ENCODE measurements at places on chromosomes 7 and 10. TPM values are rescaled to one million over a fixed set of nuclear protein-coding genes. Genes with fewer than 3 reads are reported as not detected.

- DNase-seq = no peak
Observed at GRCh38 chr7:139643951-139644585, 120.6 kb downstream of the CLEC2L start.

DNA sequence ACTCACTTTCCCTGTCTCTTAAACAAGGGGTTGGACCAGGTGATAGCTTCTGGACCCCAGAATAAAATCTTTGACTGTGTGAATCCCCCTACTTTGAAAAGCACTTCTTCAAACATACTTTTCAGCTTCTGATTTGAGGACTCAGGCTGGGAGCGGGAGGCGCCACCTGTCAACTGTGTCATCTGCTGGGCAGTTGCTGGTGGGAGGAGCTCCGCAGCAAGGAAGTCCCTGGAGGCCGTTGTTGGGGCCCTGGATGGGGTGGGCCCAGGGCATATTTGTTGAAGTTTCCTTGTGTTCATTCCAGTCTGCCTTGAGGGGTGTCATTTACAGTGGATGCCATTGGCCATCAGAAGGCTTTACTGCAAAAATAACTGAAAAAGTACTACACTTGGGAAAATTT, 197.7 kb downstream of the CCDC3 start:
- DNase-seq = no peak

DNA sequence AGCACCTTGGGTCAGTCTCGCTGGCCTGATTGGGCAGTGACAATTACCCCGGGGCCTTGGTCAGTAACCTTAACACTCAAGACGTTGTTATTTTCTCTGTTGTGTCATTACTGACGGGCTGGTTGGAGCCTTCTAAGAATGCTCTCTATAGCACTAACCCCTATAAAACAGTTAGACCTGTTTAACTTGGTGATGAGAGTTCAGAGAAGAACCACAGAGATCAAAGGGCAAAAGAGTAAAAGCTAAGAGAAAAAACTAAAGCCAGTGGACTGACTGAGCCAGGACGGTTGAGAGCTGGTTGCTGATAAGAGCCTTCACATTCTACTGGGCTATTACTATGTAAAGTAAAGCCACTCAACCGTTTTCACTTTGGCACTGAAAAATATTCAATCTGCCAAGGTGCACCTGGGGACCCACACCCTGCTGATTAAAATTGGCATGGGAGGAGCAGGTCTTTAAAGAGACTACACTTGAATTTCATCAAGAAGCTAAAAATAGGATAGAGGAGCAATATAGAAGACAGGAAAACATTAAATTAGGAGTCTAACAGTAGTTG, 13.6 kb upstream of the ITGB1 start:
- DNase-seq = no peak

DNA sequence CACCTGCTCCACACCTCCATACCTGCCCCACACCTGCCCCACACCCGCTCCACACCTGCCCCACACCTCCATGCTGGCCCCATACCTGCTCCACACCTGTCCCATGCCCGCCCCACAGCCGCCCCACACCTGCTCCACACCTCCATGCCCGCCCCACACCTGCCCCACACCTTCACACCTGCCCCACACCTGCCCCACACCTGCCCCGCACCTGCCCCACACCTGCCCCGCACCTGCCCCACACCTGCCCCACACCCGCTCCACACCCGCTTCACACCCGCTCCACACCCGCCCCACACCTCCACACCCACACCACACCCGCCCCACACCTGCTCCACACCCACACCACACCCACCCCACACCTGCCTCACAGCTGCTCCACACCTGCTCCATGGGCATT, 53.0 kb downstream of the PARP12 start:
- no peak for DNase-seq

DNA sequence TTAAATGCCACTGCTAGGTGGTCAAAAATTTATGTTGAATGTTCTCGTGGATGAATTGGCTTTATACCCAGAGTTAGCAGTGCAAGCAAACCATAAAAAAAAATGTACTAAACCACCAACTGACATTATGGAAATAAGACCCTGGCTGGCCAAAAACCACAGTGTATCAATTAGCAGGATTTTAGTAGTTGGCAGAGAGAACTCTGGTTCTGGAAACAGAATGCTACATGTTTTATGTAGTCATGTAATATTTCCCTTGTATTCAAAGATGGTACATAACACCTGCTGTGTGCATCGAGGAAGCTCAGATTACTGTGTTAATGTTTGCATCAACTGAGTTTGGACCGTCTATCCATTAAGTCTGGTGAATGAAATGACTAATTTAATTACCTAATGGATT, 618.5 kb downstream of the CCSER2 start:
- DNase-seq = no peak

- DNase-seq = no peak
Observed at GRCh38 chr7:9523579-9523978, 1090.2 kb downstream of the NXPH1 start.

DNA sequence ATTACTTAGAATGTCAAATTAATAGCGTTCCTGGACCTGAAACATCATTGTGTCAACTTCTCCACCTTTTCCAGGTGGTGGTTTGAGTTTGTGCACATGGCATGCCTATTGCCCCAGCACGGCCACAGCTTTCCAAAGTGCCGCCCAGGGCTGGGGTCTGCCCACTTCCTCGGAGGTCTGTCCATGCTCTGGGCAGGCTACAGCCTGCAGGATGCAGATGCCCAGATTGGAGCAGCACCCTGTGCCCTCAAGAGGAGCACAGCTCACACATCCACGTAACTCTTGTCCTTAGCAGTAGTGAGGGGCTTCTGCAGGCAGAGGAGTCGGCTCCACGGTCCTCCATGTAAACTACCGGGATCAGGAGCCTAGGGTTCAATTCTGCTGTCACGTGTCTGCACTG, 238.6 kb downstream of the EBF3 start:
- DNase-seq = no peak

- no peak for DNase-seq
Observed at GRCh38 chr10:127679642-127680255, 57.2 kb upstream of the FOXI2 start.

GRCh38 chr10:89710753-89711152, 9.4 kb downstream of the KIF20B start:
- no peak for DNase-seq

GRCh38 chr7:154591544-154591943, 411.4 kb downstream of the PAXIP1 start:
- no peak for DNase-seq

DNA sequence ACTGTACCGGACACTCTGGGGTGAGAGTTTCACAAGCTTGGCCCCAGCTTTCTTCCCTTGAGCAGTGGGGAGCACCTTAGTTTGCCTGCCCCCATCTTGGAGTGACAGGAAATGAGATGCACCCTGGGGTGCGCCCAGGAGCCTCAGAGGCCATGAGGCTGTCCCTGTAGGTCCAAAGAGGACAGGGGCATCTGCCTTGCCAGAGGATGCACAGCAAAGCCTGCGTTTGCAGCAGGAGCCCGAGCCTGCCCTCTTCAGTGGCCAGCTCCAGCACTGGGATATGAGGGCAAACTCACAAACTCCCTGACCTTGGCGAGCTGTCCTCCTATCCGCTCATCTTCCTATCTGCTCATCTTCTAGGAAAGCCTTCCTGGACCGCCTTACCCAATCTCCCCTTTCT, 79.5 kb downstream of the PROSER2 start:
- no peak for DNase-seq

GRCh38 chr7:149460493-149461277, at the start of gene ZNF777:
TSS of gene ZNF777 (minus strand) at chr7:149461062. CDS start at chr7:149456022, 5,040 bp downstream.
- DNase-seq = peak; percentile 57

- no peak for DNase-seq
Observed at GRCh38 chr10:116183733-116184511, 89.1 kb downstream of the GFRA1 start.

DNA sequence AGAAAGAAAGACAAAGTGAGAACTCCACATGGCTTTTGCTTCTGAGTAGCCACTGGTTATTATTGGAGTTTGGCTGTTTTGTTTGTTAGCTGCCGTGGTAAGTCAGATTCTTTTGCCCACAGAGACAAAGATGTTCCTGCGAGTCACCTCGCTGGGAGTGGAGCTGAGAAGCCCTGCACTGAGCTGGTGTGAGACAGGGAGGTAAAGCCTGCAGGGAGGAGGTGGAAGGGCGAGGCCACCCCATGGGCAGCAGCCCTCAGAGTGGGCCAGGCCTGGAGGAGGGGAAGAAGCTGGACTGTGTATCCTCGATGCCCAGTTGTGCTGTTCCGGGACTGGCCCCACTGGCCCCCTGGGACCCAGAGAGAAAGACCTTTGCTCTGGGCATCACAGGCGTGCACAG, 14.3 kb upstream of the NOM1 start:
- no peak for DNase-seq

DNA sequence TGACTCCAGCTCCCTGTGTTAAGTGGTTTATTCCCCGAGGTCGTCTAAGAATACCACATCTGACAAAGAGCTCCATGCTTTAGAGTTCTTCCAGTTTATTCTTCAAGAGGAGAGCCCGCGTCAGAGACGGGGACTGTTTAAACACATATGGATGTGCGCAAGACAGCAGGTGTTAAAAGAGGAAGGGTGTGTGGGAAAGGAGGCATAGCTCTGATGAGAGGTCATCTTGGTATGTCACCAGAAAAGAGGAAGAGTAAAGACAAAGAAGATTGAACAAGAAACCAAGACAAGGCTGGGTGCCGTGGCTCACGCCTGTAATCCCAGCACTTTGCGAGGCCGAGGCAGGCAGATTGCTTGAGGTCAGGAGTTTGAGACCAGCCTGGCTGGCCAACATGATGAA, 258.7 kb downstream of the CCDC3 start:
- DNase-seq = no peak

GRCh38 chr10:110355922-110356627, 51.4 kb upstream of the SMNDC1 start:
- no peak for DNase-seq

DNA sequence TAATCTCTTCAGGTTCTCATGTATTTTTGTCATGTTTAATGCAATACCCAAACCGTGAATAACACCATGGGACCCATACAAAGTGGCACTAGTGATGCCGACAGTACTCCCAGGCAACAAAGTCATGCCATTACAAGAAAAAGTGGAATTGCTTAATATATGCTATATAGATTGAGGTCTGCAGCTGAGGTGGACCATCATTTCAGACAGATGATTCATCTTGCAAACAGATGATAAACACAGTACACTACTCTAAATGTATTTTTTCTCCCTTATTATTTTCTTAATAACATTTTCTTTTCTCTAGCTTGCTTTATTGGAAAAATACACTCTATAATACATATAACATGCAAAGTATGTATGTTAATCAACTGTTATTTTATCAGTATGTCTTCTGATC, 14.6 kb upstream of the PCDH15 start:
- no peak for DNase-seq

DNA sequence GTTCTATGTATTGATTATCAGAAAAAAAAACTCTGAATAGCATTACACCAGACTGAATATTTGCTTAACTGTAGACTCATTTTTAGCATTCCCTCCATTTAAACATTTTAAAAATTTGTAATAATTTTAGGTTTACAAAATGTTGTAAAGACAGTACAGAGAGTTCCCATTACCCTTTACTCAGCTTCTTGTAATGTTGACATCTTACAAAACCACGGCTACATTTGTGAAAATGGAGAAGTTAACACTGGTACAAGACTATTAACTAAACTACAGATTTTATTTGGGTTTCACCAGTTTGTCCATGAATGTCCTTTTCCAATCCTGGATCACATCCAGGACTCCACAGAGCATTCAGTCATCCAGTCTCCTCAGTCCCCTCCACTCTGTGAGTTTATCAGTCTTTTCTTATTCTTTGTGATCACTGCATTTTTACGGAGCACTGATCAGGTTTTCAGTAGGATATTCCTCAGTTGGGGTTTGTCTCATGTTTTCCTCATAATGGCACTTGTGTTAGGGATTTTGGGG, 130.0 kb upstream of the EEPD1 start:
- DNase-seq = no peak

GRCh38 chr7:142711746-142712616, 37.3 kb upstream of the PRSS1 start:
- no peak for DNase-seq

GRCh38 chr7:506921-507622, 12.6 kb downstream of the PDGFA start:
- no peak for DNase-seq

DNA sequence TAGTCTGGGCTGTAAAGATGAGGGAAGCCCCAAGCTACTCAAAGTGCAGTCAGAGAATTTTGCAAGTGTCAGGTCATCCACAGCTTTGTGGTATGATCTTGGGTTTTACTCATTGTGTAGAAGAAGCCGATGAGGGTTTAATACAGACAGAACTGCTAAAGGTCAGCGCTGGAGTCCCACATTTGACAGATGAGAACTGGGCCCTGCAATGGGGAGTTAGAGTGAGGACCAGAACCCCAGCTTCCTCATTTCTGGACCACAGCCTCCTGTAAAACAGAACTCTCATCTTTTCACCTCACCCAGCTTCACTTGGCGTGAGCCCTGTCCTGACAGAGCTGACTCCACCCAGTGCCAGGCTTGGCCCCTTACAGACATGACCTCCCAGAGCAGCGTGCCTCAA, 20.1 kb downstream of the LRRC20 start:
- DNase-seq = no peak

- no peak for DNase-seq
Observed at GRCh38 chr10:131626274-131626673, 274.5 kb upstream of the PPP2R2D start.

DNA sequence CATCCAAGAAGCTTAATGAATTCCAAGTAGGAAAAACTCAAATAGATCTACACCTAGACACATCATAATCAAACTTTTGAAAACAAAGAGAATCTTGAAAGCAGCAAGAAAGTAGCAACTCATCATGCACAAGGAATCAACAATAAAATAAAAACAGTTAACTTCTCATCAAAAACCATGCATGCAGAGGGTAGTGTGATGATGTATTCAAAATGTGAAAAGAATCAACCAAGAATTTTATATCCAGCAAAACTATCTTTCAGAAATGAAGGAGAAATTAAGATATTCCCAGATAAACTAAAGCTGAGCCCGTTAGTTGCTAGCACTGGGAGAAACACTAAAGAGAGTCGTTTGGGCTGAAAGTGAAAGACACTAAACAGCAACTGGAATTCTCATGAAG, 4.3 kb upstream of the PARP12 start:
- no peak for DNase-seq

DNA sequence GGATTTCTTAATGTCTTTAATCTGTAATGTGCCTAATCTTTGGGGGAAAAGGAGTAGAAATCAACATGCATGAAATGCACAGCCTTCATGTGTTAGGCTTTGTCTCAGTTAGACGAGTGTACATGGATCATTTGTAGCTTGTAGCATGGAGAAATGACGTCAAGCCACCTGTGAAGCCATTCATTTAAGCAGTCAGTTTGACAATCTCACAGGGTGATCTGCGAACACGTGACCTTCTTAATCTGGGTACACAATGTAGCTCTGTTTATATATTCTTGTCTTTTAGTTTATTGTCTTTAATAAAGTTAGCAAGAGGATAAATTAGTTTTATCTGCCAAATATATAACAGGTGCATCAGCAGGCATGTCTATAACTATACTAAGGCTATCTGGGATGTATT, 351.9 kb upstream of the LRGUK start:
- no peak for DNase-seq

Gene FOXI2
- not detected for total RNA-seq

Gene NRP1
- total RNA-seq = 316 TPM

Gene GPR26
- not detected for total RNA-seq

Gene GAD2
- total RNA-seq = not detected

Gene SPDYE6
- total RNA-seq = not detected

Gene ADAMTS14
- under 0.01 TPM for total RNA-seq

Gene TM9SF3
- 121 TPM for total RNA-seq

Gene FHIP2A
- 19.0 TPM for total RNA-seq

Gene HPSE2
- not detected for total RNA-seq

Gene ERVW-1
- not detected for total RNA-seq

Data from pulmonary artery endothelial cell (primary cell).